HuH-7 (cell line): ENCODE measurements at places on chromosomes 4 and X.
A peak's percentile ranks its signal among the peaks of the same experiment; 100 is the strongest.

DNA sequence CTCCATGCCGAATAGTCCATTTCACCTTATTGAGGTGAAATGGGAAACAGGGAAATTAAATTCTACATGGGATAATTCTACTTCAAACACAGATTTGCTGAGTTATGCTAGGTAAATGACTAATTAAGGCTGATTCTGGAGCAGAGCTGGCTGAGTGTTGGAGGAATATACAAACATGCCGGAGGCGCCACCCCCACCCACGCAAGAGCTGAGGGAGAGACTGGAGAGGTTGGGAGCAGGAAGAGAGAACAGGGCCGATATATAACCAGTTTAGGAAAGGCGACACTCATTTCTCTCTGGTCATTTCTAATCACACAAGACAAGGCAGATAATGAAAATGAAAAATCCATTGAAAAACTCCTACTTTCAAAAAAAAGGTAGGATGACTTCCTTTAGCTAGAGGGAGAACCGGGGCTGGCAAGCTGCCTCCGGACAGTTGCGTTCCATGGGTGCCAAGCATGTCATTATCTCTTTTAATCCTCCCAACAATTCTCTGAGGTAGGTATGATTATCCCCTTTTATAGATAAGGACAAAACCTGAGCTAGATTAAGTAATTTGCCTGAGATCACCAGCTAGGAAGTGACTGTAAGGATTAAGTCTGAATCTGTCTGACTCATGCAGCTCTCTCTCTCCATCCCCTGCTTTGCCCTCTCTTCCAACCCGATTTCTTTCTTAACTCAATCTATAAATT lies 27.6 kb upstream of the CFAP299 start:
- no peak for DNase-seq

DNA sequence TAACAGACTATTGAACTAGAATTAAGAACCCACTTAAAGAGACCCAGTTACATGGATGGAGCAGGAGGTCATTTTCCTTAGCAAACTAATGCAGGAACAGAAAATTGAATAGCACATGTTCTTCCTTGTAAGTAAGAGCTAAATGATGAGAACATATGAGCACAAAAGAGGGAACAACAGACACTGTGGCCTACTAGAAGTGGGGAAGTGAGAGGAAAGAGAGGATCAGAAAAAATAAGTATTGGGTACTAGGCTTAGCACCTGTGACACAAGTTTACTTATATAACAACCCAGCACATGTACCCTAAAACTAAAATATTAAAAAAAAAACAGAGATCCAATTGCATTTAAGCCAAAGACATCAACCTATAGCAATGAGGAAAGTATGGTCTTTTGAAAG lies 26.2 kb downstream of the ARAP2 start:
- no peak for DNase-seq

GRCh38 chr4:168666531-168666930 lies 169.7 kb downstream of the PALLD start:
- no peak for DNase-seq

- DNase-seq = no peak
Measured at GRCh38 chrX:22445880-22446279, 173.2 kb downstream of the CBLL2 start.

- DNase-seq = no peak
Measured at GRCh38 chrX:102546828-102547493, 30.4 kb upstream of the TMSB15A start.

- no peak for DNase-seq
Measured at GRCh38 chr4:105277702-105278101, 131.0 kb downstream of the TET2 start.

GRCh38 chrX:136260776-136261175 lies 9.6 kb upstream of the MAP7D3 start:
- DNase-seq = no peak

DNA sequence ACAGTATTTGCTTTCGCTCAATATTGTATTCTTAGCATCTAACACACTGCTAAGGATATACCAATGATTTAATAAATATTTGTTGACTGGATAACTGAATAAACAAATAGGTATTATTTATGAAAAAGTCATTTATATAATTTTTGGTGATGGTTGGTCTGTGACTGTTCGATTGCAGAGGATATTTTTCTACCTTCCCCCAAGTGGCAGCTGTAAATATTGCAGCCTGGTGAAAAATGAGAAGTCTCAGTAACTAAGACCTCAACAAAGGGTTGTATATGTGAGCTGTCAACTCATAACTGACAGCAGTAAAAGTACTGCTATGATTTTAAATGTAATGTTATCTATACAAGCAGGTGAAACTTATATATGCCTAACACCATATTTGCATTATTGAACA lies 36.0 kb downstream of the HTR2C start:
- DNase-seq = peak; percentile 3

DNA sequence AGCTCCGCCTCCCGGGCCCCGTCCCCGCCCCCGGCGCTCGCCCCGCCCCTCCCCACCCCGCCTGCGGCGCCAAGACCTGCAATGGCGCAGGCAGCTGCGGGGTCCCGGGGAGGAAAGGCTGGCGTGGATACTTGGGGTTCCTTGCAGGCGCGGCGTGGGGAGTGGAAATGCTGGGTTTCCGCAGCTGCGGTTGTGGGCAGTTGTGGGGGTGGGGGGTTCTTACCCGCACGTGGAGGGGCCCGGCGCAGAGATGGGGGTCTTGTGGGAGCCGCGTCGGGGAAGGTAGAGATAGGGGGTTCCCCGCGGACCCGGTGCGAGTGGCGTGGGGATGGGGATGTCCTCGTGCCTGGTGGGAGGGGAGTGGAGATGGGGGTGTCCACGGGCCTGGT lies 680 bp upstream of the ASMTL start:
- DNase-seq = peak; percentile 61

GRCh38 chr4:95021099-95021498 lies 263.3 kb downstream of the BMPR1B start:
- DNase-seq = no peak

DNA sequence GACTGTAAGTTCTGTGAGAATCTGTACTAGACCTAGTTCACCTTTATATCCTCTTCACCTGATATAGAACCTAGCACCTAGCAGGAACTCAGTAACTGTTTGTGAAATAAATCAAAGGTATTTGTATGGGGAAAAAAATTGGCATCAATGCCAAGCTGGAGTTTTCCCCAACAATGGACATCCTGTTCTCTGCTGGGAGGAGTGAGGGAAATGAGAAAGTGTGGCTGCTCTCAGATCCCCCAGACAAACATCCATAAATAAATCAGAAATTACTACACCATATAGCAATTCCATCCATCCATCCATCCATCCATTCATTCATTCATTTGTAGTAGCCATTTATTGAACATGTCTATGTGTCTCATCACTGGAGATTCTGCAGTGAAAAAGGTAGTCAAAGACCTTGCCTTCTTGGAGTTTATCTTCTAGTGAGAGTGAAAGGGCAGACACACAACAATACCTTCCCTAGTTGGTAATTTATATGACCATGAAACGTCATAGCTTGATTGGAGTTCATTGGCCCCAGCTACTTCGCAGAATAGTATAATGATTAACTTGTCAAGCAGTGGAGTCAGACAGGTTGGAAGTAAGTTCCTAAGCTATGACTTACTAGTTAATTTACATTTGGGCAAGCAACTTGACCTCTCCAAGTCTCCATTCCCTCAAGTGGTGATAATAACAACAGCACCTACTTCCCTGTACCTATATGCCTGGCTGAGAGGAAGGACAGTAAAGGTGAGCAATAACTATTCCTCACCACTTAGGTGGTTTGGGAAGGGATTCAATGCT lies 98.7 kb upstream of the KIT start:
- DNase-seq = no peak

- no peak for DNase-seq
Measured at GRCh38 chr4:87489678-87490077, 39.5 kb downstream of the SPARCL1 start.

GRCh38 chr4:128661479-128661878 lies 148.0 kb upstream of the JADE1 start:
- no peak for DNase-seq

- peak; percentile 73 for DNase-seq
Measured at GRCh38 chrX:154097003-154097588, 421 bp downstream of the MECP2 start.

DNA sequence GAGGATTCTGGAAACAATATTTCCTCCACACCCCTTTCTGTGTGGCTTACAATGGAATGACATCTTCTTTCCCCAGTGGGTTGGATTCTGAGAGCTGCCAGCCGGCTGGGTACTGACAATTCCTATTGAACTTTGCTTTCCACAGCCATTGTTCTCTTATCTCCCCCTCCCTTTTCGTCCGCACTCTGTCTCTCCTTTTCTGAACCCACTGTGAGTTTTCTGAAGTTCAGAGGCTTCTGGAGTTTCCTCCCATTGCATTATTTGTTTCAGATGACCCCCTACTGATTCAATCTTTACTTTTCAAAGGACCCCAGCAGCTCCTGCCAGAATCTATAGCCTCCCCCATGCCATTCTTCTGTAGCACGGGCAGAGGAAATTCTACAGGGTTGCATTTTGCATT lies 10.4 kb downstream of the SMPX start:
- no peak for DNase-seq

- no peak for DNase-seq
Measured at GRCh38 chr4:86403575-86403974, 43.7 kb upstream of the MAPK10 start.

DNA sequence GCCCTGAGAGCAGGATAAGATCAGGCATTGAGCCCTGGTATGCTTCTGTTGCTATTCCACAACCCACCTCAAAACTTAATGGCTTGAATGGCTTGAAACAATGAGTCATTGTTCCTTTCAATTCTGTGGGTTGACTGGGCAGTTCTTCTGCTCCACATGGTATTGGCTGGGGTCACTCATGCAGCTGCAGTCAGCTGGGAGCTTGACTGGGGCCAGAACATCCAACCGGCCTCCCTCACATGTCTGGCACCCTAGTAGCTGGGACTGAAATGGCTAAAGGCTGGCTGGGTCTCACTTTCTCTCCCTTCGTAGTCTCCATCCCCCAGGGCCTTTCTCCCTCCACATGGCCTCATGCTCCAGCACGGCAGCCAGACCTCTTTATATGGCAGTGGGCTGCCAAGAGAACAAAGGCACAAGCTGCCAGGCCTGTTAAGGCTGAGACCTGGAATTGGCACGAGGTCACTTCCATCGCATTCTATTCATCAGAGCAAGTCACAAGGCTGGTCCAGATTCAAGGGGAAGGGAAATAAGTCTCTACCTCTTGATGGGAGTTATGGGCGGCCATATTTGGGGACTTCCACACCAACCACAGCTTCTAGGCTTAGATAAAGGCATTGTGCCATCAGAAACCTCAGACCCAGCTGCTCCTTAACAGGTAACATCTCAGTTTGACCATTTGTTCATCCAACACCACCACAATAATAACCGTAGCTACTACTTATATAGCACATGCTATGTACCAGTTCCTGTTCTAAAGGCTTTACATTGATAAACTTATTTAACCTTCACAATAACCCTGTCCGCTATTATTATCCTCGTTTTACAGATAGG lies 159.7 kb upstream of the ATP6AP2 start:
- DNase-seq = no peak

DNA sequence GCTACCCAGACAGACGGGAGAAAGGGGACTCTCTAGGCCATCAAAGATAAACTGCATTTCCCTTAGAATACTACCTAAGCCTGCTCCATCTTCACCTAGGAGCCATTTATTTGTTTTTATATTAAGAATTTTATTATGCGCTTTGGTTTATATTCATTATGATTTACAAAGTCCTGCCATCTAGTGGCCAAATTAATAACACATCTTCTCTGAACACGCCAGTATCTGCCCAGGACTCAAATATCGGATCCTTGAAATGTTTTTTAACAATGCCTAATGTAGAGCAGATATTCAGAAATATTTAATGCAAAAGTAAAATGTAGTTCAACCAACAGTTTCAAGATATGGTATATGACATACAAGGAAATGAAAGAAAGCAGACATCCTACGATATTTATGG lies 20.8 kb upstream of the PRPS2 start:
- DNase-seq = no peak

DNA sequence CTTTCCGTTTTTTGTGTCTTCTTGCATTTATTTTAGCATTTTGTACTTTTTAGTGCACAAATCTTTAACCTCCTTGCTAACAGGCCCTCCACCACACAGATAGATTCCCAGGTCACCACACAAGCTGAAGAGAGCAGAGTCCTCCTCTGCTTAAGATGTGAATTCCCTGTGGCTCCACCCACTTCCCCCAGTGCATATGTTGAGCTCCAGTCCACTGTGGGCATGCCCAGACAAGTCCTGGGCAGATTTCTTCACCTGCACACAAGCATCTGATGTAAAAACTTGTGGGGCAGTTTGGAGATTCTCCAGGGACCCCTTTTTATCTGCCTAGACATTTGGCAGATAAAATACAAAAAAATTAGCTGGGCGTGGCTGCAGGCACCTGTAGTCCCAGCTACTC lies 19.8 kb upstream of the PASD1 start:
- no peak for DNase-seq

GRCh38 chr4:127917151-127917550 lies 36.5 kb downstream of the PLK4 start:
- DNase-seq = no peak

- peak; percentile 16 for DNase-seq
Measured at GRCh38 chr4:92303621-92304027, at the start of gene GRID2. TSS of gene GRID2 (plus strand) at chr4:92303966.

- DNase-seq = no peak
Measured at GRCh38 chr4:1660948-1661677, 23.0 kb downstream of the FAM53A start.

- no peak for DNase-seq
Measured at GRCh38 chr4:19381068-19381467, 870.6 kb upstream of the SLIT2 start.

DNA sequence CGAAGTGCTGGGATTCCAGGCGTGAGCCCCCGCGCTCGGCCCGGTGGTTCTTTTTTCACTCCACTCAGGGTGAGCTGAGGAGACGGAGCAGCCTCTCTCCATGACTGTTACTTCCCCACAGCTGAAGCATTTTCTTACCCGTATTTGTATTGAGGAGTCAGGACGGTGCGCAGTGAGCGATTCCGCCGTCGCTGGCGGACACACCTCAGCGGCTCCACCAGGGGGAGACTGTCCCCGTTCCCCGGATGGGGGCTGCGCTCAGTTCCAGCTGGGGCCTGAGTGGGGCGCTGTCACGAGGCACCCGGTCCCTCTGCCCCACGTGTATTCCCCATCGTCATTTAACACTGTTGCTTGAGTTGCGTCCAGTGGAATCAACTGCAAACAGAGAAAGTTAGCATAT lies 844.0 kb upstream of the FRG1 start:
- DNase-seq = no peak

GRCh38 chr4:107366016-107366735 lies 330.1 kb upstream of the DKK2 start:
- DNase-seq = no peak
